ENCODE measurements at places on chromosomes 3 and 15.

- DNase-seq = no peak
These were observed 389.0 kb downstream of the LSAMP start for GRCh38 chr3:116056280-116056679.

GRCh38 chr15:72732516-72732915, 46.5 kb downstream of the BBS4 start:
- DNase-seq = no peak

DNA sequence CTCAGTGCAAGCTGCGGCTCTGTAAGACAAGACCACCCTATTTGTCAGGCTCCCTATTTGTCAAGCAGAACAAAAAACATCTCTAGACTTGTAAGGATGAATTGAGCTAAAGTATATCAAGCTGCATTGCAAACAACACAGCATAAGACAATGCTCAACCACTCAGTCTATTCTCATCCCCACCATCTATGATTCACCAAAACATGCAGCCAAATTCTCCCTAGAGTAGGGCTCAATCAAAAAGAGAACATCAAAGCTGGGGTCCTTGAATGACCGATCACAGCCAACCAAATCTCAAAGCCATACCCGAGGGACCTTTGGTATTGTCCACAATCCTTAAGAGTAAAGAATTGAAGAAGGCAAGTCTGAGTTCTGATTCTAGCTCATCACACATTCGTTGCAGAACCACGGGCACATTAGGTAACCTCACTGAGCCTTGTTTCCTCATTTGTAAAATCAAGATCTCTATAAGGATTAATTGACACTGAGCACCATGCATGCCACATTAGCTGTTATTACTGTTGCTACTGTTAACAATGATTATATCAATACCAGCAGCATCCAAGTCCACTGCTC, 31.2 kb downstream of the RFTN1 start:
- DNase-seq = no peak

DNA sequence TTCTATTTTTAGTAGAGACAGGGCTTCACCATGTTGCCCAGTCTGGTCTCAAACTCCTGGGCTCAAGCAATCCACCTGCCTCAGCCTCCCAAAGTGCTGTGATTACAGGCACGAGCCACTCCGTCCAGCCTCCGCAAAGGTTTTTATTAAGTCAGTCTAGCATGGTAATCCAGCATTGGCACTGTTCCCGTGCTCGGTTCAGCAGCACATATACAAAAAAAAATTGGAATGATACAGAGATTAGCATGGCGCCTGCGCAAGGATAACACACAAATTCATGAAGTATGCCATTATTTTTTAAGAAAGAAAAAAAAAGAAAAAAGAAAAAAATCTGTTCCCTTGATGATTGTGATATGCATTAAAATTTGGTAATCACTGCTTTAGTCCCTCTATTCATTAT, 8.5 kb downstream of the CKMT1A start:
- no peak for DNase-seq

- DNase-seq = no peak
These were observed 283.3 kb upstream of the TRIM42 start for GRCh38 chr3:140394488-140395133.

DNA sequence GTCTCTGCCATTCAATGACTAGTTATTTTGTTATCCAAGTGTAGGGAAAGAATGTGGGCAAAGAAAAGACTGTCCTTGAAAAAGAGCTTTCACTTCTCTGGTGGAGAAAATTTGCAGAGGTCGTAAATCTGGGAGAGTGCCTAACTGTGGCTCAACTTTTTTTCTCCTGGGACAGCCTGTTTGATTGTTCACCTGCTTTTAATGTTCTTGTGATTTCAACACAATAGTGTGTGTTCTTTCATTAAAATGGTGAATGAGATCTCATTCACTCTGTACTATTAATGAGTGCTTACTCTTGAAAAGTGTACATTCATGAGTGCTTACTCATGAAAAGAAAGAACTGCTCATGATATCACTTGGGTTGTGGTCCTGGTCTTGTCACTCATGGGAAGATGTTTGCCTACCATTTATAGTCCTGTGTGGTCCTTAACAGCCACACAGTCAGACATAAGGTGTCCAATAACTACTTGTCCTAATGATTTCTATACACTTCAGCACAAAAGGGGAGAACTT, 567.3 kb downstream of the GRM7 start:
- no peak for DNase-seq

DNA sequence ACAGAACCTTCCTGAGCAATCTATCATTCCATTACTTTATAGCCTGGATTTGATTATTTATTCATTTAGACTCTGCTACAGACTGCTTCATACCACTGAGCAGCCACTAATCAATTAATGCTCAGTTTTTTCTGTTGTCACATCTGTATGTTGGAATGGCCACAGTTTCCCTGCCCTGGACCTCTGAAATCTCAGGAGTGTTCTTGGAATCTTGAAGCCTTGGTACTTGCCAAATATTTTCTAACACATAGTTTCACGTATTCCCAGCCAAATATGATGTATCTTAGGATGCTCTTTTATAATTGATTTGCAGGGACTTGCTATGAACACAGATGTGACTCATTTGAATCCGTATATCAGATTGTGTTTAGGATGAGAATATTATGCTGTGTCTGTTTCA, 225.8 kb downstream of the TAFA4 start:
- no peak for DNase-seq

- no peak for DNase-seq
These were observed 39.5 kb upstream of the TPRG1 start for GRCh38 chr3:189132231-189132671.

DNA sequence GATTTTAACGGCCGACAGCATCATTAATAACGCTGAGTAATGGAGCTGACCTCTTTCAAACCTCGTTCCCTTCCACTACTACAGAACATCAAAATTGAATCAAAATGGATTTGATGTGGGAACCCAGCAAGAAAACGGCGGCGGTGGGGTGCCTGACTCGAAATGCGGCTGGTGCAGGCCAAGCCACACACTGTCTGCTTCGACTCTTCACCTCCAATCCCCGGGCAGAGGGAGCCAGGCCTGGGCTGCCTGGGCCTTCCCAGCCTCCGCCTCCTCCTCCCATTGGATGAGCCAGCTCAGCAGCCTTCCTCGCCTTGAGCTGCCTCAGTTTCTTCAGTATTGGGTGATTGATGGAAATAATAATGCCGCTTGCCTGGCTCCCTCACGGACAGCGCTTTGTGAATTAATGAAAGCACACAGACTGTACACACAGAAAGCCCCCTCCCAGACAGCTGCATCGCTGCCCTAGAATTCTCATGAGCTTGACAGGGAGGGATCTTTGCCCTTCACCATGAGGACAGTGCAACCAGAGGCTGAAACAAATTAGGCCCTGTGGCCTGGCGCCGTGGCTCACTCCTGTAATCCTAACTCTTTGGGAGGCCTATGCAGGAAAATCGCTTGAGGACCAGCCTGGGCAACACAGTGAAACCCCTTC, 11.4 kb upstream of the MEGF11 start:
- no peak for DNase-seq

- DNase-seq = no peak
These were observed 21.8 kb downstream of the ST3GAL6 start for GRCh38 chr3:98784666-98785600.

GRCh38 chr3:94402126-94402525, 339.3 kb downstream of the NSUN3 start:
- no peak for DNase-seq

DNA sequence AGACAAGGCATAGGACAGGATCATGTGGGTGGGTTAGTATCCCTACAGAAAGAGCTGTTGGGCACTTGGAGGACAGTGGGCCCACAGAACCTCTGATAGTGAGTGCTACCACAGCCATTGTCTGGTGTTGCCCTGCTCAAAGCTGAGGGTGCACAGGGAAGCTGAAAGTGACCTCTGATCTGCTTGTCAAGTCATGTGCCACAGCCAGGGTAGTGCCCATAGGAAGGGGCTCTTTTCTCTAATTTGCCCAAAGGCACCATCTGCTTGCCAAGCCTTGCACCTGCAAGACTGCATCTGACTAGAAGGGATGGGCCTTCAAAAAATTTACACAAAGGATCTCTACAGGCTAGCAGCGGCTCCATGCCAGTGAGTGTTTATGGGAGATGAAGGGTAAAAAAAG, 87.4 kb upstream of the GSK3B start:
- no peak for DNase-seq

DNA sequence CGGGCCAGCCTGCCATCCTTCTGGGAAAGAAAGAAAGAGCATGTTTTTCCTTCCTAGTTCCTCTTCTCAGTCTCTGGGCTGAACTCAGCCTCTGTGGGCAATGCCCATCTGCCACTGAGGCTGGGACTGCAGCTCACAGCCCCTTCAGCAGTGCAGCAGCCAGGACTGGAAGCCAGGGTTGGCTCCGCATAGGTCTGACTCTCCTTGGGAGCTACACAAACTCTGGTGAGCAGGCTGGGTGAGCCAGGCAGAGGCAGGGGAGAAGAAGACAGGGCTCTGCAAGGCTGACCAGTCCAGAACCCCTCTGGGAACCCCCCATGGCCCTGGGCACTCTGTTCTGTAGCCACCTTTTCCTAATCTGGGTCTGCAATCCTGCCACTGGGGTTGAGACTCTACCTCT, 3.6 kb downstream of the DISP2 start:
- no peak for DNase-seq

DNA sequence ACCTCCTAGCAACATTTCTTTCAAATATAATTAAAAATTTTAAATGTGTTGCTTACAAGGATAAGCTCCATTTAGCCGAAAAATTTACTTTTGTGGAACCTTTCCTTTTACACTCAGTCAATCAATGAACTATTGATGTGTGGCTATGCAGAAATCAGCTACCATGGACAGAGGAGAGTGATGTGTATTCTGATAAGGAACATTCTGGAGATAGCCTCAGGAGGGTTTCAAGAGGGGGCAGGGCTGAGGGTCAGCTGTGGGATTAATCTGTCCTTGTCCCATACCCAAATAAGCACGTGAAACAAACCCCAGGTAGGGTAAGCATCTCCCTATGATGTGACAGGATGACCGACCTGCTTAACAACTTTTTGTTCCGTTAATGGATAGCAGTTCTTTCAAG, 192.6 kb upstream of the PROK2 start:
- no peak for DNase-seq

DNA sequence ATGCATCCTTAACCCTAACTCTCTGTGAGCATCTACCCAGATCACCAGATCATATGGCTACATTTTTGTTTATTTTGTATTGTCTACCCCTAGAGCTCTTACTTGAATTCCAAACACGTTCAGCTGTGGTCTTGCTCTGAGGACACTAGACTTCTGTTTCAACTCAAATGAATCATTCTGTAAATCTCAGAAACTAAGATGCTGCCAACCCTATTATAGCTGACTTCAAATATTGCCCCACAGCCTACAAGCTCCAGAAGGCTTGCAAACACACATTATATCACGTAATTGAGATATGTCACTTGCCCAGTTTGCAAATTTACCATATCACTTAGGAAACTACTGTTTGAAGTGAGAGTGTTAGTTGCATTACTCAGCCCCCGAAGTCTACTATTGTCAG, 426.2 kb upstream of the ARL6 start:
- no peak for DNase-seq

DNA sequence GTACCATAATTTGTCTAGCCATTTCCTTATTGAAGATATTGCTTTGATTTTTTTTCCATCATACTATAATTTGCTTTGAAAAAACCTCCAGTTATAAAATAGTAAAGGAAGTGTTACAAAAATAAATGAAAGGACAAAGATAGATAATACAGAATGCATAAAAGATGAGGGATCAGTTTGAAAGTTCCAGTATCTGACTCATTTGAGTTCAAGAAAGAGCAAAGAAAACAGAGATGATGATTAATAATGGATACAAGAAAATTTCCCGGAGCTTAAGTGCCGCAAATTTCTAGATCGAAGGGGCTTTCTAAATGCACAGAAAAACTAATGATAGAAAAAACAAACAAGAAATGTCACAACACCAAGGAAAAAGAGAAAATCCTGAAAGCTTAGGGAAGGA, 4.3 kb downstream of the WDR48 start:
- no peak for DNase-seq

GRCh38 chr15:20106026-20106425, 435.6 kb downstream of the GOLGA6L6 start:
- DNase-seq = no peak

- no peak for DNase-seq
These were observed 319.5 kb downstream of the C3orf38 start for GRCh38 chr3:88469216-88469615.

GRCh38 chr3:126103121-126104027, 19.4 kb upstream of the SLC41A3 start:
- DNase-seq = no peak

- no peak for DNase-seq
These were observed 613 bp downstream of the SEC13 start for GRCh38 chr3:10320320-10320677.
